Activated CD8-positive, alpha-beta memory T cell treated with anti-CD3 and anti-CD28 coated beads, Interleukin-2, amount 50 U/mL, for 4 hours (primary cell): ENCODE measurements at places on chromosomes 16 and 17.

GRCh38 chr17:63546308-63547082 lies 3.8 kb upstream of the DCAF7 start:
- DNase-seq, result peak; percentile 3

GRCh38 chr16:17384471-17384870 lies 86.3 kb downstream of the XYLT1 start:
- no peak for DNase-seq

- no peak for DNase-seq
These were observed 12.2 kb downstream of the ZNF423 start for GRCh38 chr16:49843758-49844157.

GRCh38 chr17:18141210-18141803 lies 32.8 kb downstream of the MYO15A start:
- DNase-seq, result no peak

GRCh38 chr17:37047631-37048104 lies 98.9 kb downstream of the AATF start:
- DNase-seq, result peak; percentile 81

DNA sequence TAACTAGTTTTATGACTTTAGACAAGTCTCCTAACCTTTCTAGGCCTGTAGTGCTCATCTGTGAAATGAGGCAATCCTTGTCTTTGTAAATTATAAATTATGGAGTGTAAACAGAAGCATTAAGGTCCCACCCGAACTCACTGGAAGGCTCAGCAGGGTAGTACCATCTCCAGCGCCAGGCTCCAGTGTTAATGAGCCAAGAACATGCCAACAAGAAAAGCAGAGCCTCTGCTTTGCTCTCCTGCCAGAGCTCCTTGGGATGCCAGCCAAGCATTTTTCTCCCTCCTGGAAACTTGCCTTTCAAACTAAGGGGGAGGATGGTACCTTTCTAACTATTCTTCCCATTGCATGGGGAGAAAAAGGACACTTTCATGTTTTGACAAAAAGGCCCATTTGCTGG lies 14.9 kb downstream of the LIMD2 start:
- no peak for DNase-seq

DNA sequence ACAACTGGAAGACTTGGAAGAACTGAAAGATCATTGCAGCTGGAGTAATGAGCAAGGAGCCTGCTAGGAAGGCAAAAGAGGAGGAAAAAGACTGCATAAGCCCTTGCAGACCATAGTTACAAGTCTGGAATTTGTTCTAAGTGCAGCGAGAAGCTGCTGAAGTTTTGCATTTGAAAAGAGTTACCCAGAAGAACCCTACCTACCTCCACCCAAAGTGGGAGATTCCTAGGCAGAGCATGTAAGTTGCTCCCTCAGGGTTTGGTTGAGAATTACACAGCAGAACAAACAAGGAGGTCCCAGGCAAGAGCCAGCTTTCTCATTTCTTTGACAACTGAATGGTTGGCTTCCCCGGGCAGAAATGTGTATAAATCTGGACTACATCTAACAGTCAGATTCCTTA lies 118.7 kb upstream of the NUDT7 start:
- DNase-seq, result no peak

- peak; percentile 9 for DNase-seq
These were observed 19.0 kb downstream of the MAP2K3 start for GRCh38 chr17:21303441-21304065.

GRCh38 chr17:6938637-6939036 lies 57.2 kb upstream of the ALOX12 start:
- DNase-seq, result no peak

DNA sequence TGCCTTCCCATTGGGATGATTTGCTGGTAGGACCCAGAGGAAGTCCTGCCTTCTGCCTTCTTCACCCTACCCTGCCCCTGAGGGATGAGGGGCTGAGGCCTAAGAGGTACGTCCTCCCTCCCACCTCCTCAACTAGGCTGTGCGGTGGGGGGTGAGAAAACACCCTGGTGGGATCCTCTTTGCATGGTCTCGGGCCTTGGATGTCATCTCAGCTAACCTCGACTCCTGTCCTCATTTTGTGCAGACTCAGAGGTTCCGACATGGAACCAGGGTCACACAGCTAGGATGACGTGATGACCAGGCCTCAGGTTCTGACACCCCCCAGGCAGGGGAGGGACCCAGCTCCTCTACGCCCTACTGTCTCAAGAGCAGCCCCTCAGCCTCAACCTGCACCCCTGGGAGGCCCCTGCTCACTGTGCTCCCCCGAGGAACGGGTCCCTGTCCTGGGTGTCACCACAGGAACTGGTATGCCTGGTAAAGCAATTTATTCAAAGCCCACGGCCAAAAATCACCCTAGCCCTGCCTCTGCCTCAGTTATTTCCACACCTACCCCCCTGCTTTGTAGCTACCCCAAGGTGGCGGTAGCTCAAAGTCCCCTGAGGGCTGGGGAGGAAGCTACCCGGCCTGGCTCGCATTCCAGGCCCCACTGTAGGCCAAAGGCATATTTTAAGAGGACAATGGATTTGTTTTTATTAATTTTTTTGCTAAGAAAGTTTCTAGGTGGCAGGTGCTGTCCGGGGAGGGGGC lies 17.5 kb downstream of the UNC13D start:
- no peak for DNase-seq

DNA sequence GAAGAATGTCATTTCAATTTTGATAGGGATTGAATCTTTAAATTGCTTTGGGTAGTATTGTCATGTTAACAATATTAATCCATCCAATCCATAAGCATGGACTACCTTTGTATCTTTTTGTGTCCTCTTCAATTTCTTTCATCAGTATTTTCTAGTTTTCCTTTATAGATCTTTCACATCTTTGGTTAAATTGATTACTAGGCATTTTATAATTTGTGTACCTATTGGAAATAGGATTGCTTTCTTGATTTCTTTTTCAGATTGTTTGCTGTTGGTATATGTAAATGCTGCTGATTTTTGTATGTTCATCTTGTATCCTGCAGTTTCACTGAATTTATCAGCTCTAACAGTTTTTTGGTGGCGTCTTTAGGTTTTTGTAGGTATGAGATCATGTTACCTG lies 24.1 kb upstream of the BCAS3 start:
- DNase-seq, result no peak

DNA sequence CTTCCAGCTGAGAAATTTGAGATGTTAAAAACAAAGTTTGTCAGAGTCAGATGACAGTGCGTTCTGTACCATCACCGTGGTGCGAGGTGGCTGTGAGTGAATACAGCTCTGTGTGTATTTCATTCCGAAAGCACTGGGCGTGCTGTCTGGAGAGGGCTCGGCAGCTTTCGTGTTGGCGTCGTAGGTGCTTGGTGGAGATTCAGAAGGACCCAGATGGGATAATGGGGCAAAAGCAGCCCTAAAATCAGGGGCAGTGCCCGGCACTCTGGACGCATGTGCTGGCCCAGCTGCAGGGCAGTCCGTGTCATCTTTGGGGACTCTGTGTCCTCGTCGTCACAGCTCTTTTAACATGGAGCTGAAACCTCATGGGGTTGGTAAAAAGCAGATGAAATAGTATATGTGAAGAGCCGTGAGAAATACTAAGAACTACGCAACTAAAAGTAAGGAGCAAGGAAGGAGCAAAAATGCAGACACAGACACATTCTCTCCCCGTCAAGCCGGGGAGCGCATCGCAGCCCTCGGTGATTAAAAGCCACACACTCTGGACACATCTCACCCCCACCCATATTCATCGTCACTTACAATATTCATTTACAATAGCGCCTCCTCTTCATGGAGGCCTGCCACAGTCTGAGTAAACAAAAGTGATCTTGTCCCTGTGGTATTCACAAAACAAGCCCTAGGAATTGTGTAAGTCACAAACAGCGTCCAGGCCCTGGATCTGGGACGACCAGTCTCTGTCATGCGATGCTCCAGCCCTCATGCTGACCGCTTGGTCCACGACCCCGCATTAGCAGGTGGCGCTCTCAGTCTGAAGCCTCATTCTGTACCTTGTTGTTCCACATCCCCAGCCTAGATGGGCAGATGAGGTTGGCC lies 206.7 kb downstream of the RPTOR start:
- DNase-seq, result no peak

DNA sequence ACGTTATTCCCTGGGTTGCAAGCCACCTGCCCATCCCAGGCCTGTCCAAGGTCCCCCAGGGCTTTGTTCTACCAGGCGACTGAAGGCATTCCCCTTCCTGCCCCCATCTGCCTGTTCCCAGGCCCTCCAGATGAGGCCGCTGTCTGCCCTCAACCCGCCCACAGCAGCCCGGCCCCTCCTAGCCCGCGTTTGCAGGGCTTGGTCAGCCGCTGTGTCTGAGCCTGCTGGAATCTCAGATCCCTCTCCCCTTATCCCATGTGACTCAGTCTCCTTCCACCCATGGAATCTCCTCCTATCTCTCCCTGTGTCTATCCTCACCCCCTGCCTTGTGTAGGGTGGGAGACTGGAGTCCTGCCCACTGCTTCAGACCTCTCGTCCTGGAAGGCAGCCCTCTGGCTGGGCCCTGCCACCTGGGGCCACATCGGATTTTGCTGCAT lies 186.0 kb upstream of the TNRC6C start:
- peak; percentile 68 for DNase-seq

DNA sequence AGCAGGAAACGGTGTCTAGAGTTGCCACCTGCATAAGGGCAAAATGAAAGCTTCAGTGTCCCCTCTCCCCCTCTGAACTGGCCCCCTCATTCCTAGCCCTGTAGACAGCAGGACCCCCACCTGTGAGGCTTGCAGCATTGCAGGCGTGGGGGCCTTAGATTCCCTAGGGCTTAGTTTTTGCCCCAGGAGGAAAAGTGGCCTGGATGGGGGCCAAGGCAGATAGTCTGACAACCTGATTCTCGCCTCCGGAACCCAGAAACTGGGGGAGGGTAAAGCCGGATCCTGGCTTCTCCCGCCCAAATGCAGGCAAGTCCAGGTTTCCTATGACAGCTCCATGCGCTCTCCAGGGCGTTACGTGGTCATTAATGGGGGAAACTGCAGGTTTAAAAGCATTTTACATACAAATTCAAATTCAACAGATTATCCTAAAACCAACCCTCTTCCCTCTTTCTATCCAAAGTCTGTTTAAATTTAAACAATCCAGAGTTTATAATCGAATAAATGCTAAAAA lies 678 bp upstream of the HOXB6 start:
- DNase-seq, result no peak

- no peak for DNase-seq
These were observed 63.0 kb upstream of the MED9 start for GRCh38 chr17:17413821-17414220.

- no peak for DNase-seq
These were observed 127.6 kb downstream of the KIF2B start for GRCh38 chr17:53950207-53950857.

DNA sequence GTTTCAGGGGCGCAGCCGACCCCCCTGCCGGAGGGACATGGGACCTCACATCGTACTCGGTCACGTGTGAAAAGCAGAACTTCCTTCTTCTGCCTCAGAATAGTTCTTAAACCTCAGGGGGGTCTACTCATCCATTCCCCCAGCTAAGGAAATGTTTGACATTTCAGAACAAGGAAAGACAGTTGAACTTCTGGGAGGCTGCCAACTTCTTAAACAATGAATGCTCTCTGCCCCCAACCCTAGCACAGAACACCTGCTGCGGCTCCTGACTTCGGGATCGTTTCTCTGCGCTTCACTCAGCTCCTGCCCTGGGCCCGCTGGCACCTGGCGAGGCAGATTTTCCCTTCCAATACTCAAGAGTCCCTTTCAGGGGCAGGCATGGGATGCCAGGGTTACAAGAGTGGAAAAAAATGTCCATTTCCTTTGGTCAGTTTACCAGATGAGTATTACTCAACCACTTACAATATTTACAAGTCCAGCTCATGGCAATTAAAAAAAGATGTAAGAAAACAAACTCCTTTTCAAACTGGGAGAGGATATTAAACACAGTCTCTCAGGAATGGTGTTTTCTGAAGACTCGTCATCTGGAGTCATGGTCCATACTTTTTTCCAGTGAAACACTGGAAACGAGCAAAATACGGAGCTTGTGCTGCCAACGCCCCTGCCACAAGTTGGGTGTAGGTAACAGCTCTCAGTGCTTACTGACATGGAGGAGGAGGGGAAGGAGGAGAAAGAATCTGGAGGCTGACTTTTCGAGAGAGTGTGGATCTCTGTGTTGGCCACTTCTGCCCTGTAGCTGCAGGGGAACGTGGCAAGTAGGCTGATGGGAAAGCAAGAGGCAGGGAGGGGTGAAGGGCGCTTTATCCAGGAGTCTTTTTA lies 235.7 kb downstream of the NTN1 start:
- no peak for DNase-seq

DNA sequence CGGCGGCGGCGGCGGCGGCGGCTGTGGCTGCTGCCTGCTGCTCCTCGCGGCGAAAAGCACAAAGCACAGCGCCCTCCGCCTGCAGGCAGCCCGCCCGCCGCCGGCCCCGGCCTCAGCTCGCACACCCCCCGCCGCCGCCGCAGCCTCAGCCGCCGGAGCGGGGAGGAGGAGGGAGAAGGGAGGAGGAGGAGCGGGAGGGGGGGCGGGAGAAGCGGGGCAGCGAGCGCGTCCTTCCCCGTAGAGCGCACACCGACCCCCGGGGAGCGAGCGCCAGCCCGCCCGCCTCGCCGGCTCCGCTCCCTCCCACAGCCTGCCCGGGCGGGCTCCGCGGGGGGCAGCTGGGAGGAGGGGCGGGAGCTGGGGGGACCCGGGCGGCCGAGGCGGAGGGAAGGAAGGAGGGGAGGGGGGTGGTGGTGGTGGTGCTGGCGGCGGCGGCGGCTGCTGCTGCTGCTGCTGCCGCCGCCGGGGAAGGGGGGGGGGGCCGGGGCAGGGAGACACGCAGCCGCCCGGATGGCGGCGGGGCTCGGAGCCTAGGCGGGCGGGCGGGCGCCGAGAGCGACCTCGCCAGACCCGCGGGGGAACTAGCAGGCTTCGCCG lies at the start of gene UBTF:
TSS of gene UBTF (minus strand) at position 60 of the 597 bp plus-strand sequence. CDS start 1,446 bp downstream, outside the sequence.
- peak; percentile 72 for DNase-seq

DNA sequence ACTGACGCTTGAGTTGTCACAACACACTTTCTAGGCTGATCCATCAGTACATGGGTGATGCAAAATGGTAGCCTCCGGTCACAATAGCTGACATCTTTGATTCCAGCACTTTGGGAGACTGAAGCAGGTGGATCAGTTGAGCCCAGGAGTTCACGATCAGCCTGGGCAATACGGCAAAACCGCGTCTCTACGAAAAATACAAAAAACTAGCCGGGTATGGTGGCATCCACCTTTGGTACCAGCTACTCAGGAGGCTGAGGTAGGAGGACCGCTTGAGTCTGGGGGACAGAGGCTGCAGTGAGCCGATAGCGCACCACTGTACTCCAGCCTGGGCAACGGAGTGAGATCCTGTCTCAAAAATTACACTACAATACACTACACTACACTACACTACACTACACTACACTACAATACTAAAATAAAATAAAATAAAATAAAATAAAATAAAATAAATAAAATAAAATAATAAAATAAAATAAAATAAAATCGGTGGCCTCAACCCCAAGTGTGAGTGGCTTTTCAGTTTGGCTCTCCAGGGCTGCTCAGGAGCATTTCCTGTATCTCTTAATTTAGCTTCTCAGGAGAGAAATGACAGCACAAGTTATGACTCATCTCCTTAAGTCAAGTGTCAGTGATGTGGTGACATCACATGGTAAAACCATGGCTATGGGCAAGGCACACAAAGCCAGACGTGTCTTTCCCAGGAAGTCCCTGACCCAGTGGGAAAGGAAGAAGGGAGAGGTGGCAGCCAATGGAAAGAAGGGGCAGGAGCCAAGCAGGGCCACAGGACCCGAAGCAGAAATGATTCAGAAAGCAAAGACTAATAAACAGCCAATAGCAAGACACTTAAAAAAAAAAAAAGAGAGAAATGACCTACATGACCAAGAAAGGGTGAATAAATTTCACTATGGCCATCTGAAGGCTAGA lies 75.3 kb upstream of the TBC1D3K start:
- DNase-seq, result no peak

- peak; percentile 88 for DNase-seq
These were observed at the start of gene TSR1 for GRCh38 chr17:2336215-2336851. TSS of gene TSR1 (minus strand) at chr17:2336457. CDS start at chr17:2336427, 30 bp downstream.

- DNase-seq, result no peak
These were observed 3.8 kb downstream of the FAM83G start for GRCh38 chr17:19000531-19001325.

- peak; percentile 71 for DNase-seq
These were observed 1.6 kb upstream of the N4BP1 start for GRCh38 chr16:48611329-48612137.
